ENCODE measurements at places on chromosomes 2 and 18.

DNA sequence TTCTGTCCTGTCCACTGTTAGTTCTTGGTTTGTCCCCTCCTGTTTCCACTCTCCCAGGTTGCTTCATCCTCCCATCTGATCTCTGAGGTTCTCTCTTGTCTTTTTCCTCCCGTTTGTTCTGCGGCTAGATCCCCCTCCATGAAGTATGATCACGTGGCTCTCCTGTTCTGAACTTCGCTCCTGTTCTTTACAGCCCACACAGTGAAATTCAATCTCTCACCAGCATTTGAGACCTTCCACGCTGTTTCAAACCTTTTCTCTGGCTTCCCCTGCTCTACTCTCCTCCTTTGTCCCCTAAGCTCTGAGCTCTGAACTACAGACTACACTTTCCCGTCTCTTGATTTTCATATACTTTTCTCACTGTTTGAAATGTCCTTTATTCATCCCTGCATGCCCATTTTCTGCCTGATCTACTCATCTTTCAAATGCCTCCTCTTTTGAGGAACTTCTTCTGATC lies 83.5 kb downstream of the OSBPL6 start:
- no peak for DNase-seq

- DNase-seq: no peak
Measured at GRCh38 chr2:144489315-144489916, 30.5 kb downstream of the ZEB2 start.

DNA sequence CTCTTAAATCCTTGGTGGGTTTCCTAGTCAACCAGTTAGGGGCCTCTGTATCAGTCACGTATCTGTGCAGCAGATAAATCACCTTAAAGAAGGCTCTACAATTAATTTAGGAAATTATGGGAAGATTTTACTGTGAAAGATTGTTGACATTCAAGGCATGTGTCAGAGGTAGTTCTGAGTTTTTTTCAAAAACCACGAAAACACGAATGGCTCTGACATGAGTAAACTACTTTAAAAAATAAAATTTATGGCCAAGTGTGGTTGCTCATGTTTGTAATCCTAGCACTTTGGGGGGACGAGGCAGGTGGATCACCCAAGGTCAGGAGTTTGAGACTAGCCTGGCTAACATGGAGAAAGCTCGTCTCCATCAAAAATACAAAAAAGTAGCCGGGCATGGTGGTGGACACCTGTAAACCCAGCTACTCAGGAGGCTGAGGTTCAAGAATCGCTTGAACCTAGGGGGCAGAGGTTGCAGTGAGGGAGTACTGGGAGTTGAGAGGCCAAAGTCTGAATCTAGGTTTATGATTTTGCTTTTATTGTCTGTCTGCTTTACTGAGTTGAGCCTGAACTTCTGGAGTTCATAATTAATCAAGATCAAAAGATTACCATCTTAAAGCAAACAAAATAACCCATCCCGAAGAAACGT lies 77.1 kb downstream of the SPRED2 start:
- DNase-seq: no peak

- DNase-seq: no peak
Measured at GRCh38 chr18:59468821-59469220, 109.8 kb upstream of the LMAN1 start.

GRCh38 chr18:73660931-73661856 lies 486.4 kb downstream of the FBXO15 start:
- DNase-seq: no peak

Data from putamen (tissue), 1 donor.